ENCODE measurements at places on chromosomes 16 and 17. TPM values are rescaled to one million over a fixed set of nuclear protein-coding genes. Genes with fewer than 3 reads are reported as not detected.
A peak's percentile ranks its signal among the peaks of the same experiment; 100 is the strongest.

The ZG16B gene
- total RNA-seq: not detected

DNA sequence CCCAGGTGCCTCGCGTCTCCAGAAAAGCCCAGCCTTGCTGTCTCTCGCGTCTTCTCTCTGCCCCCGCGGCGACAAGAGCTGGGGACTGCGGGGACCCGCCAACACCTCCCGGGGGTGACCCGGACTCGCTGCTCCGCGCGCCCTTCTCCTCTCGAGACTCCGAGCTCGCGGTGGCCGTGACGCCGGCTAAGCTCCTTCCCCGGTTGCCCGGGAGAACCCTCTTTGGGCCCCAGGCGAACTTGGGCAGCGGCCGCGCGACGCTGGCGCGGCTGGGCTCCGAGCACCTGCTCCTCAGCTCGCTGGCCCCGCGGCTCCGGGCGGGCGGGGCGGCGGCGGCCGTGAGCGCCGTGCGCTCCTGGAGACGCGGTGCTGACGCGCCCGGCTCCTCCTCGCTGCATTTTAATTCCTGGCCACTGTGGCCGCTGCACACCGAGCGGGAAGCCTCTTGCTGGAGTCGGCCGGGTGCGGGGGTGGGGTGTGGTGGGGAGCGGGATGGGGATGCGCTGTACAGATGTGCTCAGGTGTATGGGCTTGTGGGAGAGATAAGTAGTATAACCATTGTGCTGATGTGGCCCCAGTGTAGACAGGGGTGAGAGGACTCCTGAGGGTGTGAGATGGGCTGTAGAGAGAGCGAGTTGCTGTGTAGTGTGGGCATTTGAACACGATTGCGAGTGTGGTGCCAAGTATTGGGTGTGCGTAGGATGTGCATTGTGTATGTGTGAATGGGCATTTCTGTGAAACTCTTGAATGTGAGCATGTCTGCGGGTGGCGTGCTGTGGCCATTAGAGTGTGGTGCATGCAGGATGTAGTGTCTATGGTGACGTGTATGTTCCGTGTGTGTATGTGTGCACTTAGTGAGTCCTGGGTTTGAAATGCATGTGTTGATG, at the start of gene ASIC2:
TSS of gene ASIC2 (minus strand) at position 315 of the 887 bp plus-strand sequence.
- DNase-seq: peak; percentile 13

The SLC43A2 gene
- 24.6 TPM for total RNA-seq

- DNase-seq: no peak
These were observed 4.9 kb downstream of the P3H4 start for GRCh38 chr17:41806685-41807445.

DNA sequence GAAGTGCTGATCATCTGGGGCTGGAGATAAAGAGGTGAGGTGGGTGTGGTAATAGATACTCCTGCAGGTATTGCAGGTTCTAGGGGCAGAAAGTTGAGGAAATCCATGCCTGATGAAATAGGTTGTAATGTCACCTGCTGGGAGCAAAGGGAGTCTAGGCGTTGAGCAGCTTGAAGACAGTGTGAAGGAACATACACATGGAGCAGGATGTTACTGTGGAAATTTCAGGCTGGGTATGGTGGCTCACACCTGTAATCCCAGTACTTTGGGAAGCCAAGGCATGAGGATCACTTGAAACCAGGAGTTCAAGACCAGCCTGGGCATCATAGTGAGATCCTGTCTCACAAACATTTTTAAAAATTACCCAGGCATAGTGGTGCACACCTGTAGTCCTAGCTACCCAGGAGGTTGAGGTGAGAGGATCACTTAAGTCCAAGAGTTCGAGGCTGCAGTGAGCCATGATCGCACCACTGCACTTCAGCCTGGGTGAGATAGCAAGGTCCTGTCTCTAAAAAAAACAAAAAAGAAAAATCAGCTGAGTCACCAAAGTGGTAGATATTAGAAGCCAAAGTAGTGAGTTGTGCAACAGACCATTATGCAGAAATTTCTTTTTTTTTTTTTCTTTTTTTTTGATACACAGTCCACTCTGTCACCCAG, 9.1 kb upstream of the CRYBA1 start:
- DNase-seq: no peak

DNA sequence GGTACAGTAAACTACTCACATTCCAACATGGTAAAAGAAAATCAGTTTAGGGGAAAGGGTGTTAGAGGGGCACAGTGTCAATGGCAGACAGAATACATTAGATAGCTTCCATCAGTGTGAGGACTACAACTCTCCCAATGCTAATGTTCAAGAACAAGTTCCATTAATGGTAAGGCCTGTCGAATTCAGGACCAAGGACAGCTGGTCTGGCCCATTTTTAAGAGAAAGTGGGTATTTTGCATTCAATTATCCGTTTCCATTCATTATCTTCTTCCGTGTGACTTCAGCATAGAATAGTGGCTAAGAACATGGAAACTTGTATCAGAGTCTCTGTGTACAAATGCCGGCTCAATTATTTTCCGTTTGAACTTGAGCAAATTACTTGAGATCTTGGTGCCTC, 98.4 kb downstream of the XYLT1 start:
- no peak for DNase-seq

The SRL gene
- 305 TPM for total RNA-seq

DNA sequence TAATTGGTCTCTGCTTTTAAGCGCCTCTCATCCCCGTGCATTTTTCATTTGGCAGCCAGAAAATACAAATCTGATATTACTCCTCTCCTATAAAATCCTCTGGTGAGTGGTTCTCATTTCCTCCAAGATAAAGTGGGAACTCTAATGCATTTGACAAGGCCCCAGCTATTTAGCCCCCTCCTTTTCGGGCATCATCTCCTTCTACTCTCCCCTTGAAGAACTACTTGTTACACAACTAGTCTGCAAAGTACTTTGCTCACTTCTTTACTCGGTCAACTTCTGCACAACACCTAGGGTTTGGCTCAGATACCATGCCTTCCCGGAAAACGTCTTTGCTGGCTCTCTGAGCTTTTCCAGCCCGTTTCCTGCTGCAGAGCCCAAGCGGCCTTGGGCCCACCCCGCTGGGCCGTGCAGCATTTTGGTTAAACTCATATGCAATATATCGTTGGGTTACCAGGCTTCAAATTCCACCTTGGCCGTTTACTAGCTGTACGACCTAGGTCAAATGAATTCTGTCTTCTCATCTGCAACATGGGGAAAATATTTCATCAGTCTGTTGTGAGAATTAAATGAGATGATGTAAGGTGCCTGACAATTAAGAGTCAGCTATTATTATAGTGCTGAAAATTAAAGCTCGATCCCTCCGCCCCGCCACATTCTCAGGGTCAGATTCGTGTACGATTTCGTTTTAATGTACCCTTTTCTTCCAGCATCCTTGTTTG, 883 bp upstream of the TAF15 start:
- no peak for DNase-seq

The GFAP gene
- not detected for total RNA-seq

DNA sequence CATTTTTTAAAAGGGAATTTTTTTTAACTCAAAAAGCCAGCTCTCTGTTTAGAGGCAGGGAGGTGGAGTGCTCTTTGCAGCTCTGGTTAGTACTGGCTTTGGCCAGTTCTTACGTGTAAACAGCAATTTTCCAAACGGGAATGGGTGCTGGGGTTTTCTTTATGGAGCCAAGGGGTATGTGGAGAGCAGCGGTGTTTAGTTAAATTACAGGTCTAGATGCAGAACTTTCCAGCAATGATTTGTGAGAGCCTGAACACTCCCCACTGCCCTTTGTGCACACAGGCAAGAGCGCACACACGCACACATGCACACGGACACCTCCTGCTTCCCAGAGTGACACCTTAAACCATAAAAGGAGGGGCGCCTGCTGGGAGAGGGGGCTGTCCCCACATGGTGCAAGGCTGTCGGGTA, 140.2 kb downstream of the MSI2 start:
- no peak for DNase-seq

- no peak for DNase-seq
These were observed 121.3 kb upstream of the CACNG5 start for GRCh38 chr17:66713533-66714042.

DNA sequence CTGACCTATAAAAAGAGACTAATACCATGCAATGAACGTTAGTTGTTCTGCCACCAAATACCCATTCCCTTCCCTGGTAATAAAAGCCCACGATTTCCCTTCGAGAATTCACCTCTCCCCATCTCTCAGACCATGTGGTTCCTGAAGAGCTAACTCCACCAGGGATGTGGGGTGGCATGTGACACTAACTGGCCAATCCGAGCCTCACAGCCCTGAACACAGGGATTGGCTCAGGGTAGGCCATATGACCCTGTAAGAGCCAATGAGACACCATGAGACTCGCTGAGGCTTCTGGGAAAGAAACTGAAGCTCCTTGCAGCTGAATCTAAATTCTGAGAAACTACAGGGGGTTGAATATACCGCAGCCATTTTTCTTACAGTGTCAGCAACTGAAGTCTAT, 21.1 kb downstream of the HELZ start:
- no peak for DNase-seq

- no peak for DNase-seq
These were observed 33.2 kb downstream of the GPRC5B start for GRCh38 chr16:19851476-19851875.

The CDC6 gene
- 0.27 TPM for total RNA-seq

The BTBD17 gene
- not detected for total RNA-seq

GRCh38 chr17:9105068-9105868, 84.0 kb downstream of the NTN1 start:
- no peak for DNase-seq

DNA sequence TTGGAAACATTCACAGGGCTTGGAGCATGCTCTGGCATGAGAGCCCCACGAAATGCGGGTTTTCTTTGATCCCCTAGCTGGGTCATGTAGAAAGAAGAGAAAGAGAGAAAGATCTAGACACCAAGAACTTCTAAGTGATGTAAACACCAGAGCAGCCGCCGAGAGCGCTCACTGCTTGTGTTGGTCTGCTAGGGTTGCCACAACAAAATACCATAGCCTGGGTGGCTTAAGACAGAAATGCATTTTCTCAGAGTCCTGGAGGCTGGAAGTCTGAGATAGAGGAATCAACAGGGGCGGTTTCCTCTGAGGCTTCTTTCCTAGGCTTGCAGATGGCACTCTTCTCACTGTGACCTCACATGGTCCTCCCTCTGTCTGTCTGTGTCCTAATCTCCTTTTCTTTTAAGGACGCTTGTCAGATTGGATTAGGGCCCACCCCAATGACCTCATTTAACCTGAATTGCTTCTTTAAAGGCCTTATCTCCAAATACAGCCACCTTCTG, 139.5 kb downstream of the CYLD start:
- no peak for DNase-seq

DNA sequence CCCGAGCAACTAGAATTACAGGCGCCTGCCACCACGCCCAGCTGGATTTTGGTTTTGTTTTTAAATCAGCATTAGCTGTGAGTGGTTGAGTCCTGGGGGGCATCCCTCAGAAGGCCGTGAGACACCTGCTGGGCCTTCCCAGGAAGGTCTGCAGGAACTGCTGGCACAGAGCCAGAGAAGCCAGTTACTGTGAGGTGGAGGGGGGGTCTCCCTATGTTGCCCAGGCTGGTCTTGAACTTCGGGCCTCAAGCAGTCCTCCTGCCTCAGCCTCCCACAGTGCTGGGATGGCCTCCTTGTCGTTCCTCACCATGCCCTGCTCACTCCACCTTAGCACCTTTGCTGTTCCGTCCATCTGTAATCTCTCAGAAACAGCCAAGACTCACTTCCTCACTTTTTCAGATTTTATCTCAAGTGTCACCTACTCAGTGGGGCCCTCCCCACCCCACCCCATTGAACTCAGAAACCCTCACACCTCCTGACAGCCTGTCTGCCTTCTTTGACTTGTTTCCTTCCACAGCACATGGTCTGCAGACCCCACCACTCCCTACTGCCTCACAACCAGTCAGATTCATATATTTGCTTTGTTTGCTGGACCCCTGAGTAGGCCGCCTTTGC, 62.3 kb downstream of the WSB1 start:
- no peak for DNase-seq

GRCh38 chr17:71470062-71470461, 650.8 kb upstream of the SOX9 start:
- DNase-seq: no peak

The VTN gene
- total RNA-seq: 1.2 TPM

GRCh38 chr16:28879261-28879840, 1.1 kb downstream of the ATP2A1 start:
- DNase-seq: no peak

The NACA2 gene
- not detected for total RNA-seq

The LDAF1 gene
- 39.2 TPM for total RNA-seq

DNA sequence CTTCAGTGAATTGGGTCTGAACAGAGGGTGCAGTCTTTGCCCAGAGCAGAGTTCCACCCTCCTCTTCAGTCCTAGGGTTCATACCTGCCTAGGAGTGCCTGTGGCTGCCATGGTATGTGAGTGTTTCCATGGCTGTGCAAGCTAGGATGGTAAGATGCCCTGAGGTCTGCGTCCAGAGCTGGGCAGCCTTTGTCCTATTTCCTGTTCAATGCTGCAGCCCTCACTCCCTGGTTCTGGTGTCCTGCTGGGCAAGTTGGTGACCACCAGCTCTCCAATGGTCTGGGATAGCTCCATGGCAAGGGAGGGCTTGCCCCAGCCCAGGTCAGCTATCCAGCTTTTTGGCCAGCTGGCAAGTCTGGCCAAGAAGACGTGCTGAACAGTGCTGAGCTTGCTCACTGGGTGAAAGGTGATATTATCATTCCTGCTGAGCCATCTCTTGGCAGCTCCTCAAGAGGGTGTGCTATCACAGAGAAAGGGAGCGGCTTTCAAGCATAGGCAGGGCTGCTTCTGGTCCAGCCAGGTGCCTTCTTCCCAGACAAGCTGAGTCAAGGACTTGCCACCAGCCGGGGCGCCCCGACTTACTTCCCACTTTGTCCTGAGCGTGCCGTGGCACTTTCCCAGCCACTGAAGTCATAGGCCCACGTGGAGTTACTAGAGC, 13.0 kb upstream of the NFATC3 start:
- peak; percentile 69 for DNase-seq

The PPY gene
- total RNA-seq: not detected

DNA sequence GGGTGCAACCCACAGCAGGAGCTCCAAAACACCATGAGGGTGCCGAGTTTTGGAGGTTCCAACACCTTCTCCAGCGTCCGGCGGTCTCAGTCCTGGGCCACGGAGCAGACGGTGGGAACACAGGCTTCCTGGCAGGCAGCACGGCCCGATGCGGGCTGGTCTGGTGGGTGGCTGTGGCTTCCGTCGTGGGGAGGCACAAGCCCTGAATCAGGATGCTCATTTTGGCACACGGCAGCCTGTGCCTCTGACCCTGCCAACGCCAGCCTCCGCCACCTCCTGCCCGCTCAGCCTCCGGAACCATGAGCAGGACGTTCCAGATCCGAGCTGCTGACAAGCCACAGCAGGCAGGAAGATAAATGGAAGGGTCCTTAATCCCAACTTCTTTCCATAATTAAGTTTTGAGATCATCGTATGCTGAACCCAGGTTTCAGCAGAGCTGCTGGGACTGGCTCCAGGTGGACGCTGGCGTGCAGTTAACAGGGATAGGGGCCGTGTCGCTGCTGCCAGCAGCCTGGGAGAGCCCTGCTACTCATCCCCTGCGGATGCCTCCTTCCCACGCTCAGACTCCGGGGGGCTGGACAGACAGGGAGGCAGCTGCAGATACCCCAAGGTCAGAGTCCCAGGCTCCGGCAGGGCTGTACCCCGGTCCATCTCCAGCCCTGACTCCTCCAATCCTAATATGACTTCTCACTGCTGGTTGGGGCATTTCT, 136.6 kb downstream of the ENGASE start:
- DNase-seq: no peak

- no peak for DNase-seq
These were observed 31.4 kb downstream of the WWP2 start for GRCh38 chr16:69793526-69793925.

All from psoas muscle (tissue), 8 donors.